Stimulated activated CD8-positive, alpha-beta memory T cell treated with anti-CD3 and anti-CD28 coated beads, Interleukin-2, amount 100 ng/mL, for 1 hour (primary cell): ENCODE measurements at places on chromosomes 12 and 14.

GRCh38 chr14:96284430-96284829 lies 28.4 kb downstream of the BDKRB1 start:
- DNase-seq = no peak

DNA sequence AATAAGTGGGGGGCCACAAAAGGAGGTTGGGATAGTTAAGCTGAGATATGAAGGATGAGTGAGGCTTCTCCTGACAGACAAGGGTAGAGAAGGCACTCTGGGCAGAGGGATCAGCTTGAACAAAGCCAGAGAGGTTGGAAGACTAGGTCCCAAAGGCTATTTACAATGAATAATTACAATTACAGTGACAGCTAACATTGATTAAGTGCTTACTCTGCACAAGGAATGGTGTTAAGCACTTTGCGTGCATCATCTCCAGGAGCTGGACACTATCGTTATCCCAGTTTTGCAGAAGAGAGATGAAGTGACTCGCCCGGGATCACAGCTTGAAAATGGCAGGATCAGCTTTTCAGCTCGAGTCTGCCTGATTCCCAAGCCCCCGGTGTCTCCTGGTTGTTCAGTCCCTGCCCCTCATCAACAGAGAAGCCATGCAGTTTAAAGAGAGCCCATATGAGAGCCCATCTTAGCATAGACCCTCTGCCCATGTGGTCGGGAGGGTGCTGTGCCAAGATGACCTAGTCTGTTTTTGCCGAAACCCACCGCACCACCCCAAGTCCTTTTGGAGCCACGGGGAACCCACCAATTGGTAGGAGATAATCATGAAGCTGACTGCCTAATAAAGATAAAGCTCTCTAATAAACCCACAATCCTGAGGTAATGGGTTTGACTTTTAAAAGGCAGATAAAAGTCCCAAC lies 89.9 kb upstream of the HSPB8 start:
- no peak for DNase-seq

DNA sequence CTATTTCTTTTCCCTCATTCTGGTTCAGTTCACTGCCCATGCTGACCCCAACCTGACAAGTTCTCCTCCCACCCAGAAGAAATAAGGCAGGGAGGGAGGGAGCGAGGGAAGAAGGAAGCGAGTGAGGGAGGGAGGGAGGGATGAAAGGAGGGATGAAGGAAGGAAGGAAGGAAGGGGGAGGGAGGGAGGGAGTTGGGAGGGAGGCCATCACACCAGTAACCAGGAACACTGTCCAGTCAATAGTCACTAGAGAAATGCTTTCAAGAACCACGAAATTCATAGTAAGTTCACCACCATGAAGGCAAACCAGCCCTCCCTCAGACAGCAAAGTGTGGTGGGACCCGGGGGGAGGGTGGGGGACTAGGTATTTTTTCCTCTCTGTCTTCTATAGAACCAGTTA lies 142.4 kb downstream of the ESRRB start:
- DNase-seq = no peak

DNA sequence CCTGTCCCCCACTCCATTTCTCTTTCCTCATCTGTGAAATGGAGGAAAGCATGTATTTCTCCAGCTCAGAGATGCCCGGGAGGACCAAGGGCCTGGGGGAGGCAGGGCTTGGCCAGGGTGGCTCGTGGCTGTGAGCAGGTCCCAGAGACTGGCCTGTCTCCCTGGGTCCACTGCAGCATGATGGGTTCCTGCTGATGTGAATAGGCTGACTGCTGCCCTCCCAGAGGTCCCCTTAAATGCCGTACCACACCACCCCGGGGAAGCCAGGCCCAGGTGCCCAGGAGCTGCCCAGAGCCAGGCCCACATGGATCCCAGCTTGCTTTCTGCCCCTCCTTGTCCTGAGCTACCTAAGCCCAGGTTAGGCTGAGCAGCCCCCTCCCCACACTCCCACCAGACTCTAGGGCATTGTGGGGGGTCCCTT lies 158.2 kb upstream of the C14orf180 start:
- no peak for DNase-seq

DNA sequence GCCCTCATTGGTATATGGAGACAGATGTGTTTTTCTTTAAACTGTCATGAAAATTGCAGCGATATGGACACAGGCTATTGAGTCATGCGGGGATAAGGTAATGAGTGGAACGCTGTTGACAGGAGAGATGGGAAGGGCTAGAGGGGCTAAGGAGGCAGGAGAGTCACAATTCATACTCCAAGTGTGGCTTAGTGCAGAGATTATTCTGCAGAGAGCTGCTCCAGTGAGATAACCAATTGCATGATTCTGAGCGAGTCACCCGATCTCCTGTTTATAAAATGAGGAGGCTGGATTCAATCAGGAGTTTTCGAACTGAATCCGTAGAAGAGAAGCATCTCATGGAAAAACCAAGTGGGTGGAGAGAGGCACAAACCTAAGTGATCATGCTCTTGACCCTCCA lies 106.4 kb upstream of the PLEKHG7 start:
- no peak for DNase-seq

DNA sequence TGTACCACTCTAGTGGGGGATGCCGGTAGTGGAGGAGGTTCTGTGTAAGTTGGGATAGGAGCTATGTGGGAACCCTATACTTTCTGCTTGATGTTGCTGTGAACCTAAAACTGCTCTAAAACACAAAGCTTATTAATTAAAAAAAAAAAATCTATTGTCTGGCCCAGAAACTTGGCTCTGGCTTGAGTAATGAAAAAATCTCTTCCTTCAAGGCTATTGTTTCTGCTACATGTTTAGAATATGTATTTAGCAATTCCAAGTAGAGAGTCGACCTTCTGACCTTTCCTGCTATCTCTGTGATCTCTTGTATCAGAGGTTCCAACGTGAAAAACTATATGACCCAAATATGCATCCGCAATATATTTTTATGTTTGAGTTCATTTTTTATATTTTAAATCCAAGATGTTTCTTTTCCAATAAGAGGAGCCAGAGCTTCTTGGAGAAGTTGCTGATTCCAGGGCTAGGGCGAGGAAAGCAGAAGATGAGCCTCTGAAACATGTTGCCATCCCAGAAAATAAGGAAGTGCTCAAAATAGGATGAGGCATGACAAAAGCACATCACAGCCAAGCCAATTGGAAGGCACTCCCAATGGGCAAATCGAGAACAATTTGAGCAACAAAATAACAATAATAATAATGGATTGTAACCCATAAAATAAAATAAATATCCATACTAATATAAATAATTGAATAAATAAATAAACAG lies 184.6 kb upstream of the TMEM260 start:
- DNase-seq = no peak

GRCh38 chr12:127690161-127690560 lies 576.8 kb upstream of the TMEM132C start:
- DNase-seq = no peak

DNA sequence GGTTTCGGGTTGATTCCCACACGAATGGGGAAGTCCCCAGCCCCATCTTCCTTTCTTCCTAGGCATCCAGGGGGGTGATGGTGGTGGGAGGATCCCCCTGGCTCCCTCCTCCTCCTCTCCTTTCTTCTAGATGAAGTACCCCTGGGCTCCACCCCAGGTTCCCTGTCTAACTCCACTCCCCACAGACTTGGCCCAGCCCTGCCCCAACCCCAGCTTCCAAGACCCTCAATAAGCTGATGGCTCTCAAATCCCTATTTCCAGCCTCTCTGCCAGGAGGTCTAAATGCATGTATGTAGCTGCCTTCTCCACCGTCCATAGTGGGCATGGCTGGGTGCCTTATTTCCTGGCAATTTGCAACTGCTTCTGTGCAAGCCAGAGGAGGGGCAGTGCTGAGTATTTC lies 383.7 kb downstream of the BCL11B start:
- DNase-seq = no peak

GRCh38 chr12:127885954-127886750 lies 380.8 kb upstream of the TMEM132C start:
- DNase-seq = no peak

DNA sequence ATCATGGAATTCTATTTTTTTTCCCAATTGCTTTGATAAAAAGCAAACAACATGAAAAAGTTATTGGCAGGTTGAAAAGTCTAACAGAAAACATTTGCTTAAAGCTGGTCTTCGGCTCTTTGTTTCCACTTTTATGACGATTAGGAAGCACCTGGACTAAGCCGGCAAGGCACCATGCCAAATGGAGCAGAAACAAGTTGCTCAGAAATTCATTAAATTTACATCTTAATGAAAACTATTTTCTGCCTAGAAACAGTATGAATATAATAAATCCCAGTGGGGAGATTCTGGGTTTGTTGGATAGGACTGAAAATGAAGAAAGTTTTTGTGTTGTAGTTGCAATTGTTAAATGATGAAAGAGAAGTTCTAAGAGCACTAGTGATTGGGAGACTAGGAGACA lies 51.4 kb upstream of the OR9K2 start:
- no peak for DNase-seq

GRCh38 chr14:60067882-60068281 lies 23.8 kb upstream of the PCNX4 start:
- no peak for DNase-seq

DNA sequence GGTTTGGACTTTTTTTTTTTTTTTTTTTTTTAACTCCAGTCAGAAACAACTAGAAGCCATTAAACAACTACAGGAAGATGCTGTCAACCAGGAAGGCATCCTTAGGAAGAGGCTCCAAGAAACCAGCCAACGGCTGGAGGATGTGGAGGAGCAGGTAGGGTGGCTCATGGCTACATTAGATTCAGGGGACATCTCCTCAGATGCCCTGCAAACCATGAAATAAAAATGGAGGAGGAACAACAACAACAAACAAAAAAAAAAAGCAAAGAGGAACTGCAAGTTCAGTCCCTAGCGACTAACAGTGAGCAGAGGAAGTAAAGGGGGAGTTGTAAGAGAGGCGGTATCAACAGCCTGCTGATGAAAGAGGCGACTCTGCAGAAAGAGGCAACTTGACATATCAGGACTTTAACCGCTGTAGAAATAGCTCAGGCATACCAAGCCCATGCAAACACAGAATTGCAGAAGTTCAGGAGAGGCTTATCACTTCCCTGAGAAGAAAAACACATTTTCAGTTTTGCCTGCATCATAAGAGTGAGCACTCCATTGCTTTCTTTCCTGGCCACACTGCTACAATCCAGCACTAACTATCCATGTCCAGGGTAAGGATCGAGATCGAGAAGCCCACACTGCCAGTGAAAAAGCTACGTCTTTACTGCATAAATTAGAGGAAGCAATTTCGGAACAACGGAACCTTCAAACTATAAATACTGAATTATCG lies 103.5 kb upstream of the BCAT1 start:
- DNase-seq = peak; percentile 20

DNA sequence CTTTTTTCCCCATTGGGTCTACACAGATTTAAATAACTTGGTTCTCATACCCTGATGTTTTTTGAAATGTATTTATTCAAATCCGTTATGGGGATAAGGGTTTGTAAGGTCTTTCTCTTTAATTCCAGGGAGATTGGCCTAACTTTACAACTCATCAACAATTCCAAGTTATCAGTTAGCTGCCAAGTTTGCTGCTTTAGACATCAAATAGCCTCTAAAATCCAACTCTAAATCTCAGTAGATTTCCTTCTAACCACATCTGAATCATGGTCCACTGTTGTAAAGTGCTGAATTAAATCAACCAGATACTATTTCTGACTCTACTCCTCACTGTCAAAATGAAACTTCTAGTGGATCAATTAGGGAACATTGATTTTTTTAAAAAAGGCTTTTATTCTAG lies 364.1 kb upstream of the E2F7 start:
- DNase-seq = no peak

DNA sequence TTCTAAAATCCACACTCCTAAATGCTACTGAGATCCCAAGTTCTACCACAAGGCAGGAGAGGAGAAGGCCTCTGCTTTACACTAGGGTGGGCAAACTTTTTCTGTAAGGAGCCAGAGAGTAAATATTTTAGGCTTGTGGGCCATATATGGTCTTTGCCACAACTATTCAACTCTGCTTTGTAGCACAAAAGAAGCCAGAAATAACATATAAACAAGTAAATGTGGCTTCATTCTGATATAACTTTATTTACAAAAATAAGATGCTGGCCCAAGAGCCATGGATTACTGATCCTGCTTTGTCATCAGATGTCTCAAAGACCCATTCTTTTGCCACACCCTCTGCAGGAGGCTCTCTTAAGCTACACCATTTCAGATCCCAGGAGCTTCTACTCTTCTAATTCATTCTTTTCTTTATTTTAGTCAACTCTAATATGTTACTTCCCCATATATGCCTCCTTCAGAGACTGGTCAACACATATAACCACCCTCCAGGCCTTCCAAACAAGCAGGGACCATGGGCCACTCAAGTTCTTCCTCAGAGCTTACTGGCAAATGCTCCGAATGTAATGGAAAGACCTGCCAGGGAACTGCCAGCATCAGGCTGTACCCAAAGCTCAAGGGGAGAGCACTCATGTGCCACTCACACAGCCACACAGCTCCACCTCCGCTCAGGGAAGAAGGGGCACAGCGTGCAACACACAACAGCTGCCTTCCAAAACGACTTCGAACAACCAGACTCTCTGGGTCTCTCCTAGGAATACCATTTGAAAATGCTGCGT lies 15.6 kb downstream of the APPL2 start:
- no peak for DNase-seq

DNA sequence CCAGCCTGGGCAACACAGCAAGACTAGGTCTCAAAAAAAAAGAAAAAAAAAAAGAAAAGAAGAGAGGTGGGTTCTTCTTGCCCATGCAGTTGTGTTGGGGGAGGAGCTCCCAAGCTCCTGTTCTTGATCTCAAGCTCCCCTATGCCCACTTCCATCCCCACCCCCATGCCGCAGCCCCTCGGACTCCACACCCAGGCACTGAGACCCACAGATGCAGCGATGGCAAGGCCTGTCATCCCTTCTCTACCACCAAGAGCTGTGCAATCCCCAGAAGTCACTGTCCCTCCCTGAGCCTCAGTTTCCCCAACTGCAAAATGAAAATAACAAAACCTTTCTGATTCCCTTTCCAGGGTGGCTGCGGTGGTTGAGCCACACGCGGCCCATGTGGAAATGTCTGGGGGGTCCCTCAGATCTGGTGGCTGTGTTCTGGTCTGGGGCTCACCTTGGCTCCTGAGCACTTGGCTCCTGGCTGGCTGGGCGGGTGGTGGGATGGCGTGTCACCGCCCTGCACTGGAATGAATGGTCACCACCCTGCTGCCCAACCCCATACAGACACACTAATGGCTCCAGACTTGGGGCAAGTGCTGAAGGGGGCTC lies 22.6 kb upstream of the KIF26A start:
- no peak for DNase-seq

GRCh38 chr12:82593143-82593542 lies 93.6 kb upstream of the TMTC2 start:
- no peak for DNase-seq

- no peak for DNase-seq
These were observed 12.7 kb downstream of the ERP29 start for GRCh38 chr12:112025808-112026375.

DNA sequence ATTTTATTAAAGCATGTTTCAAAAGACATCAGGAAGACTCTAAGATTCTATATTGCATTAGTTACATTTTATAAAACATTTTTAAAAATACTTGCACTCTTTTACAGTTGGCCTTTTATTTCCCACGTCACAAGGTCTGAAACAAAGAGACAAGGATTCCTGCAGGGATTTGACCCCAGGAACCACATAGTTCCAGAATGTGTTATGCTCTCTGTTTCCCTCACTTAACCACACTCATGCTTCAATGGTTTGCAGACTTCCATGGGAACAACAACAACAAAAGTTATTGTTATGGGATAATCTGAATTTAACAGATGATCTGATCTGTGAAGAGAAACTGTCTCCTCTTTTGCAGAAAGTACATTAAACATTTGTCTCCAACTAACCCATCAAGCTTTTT lies 104.3 kb upstream of the PPFIA2 start:
- DNase-seq = no peak

- no peak for DNase-seq
These were observed 22.3 kb downstream of the SLC38A4 start for GRCh38 chr12:46803517-46803916.
